ENCODE measurements at places on chromosomes 16 and 17. TPM values are rescaled to one million over a fixed set of nuclear protein-coding genes. Genes with fewer than 3 reads are reported as not detected.
A peak's percentile ranks its signal among the peaks of the same experiment; 100 is the strongest.

DNA sequence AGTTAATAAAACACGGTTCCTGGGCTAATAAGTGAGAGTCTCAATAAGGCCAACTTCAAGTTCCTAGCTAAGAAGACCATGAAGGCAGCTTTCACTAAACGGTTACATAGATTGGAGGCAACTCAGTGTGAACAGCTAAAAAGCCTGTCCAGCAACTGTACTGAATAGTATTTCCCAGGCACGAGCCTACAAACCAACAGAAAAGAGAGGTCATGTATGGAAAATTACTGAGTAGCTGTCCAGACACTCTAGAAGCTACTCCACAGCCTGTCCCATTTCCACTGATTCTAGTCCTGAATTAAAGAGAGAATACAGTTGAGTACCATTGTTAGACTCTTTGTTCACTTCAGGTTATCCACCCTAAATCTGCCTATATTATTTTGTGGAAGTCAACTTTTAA is 36.5 kb upstream of the C17orf78 start:
- DNase-seq, result no peak

- no peak for DNase-seq
Measured at GRCh38 chr16:56852968-56853367, 12.0 kb upstream of the SLC12A3 start.

- no peak for DNase-seq
Measured at GRCh38 chr17:82933911-82934310, 94.1 kb upstream of the ZNF750 start.

DNA sequence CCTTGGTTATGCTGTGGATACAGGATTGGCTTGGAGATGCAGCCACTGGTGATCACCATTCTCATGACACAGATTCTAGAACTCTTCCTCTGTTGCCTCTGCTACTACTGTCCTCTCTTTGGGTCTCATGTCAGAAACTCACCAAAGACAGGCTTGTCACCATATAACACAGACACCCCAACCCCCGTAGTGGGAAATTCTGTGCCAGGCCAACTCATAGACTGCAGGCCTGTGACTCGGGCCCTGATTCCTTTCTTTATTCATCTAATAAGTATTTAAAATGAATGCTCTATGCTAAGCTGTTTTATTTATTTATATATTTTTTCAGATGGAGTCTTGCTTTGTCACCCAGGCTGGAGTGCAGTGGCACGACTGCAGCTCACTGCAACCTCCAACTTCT is 9.5 kb downstream of the CYB5D2 start:
- DNase-seq, result no peak

- no peak for DNase-seq
Measured at GRCh38 chr17:81948635-81949378, 1.8 kb upstream of the MYADML2 start.

DNA sequence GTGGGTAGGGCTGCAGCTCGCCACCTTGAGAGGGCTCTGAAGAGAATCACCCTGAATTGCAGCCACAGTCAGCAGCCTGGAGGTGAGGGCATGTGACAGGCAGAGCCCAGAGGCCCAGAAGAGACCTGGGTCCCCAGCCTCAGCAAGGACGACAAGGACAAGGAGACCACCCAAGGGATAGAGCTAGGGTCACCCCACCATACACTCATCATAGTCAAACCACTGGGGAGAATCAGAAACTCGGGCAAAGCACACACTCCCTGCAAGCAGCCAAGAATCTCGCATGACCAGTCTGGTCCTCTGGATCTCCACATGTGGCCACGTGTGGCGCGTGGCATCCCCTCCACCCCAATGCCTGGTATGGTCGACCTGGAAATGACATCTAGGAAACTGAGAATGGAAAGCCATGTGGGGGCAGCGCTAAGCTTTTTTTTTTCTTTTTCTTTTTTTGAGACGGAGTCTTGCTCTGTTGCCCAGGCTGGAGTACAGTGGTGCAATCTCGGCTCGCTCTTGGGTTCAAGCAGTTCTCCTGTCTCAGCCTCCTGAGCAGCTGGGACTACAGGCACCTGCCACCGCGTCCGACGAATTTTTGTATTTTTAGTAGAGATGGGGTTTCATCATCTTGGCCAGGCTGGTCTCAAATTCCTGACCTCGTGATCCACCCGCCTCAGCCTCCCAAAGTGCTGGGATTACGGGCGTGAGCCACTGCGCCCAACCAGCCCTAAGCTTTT is 4.6 kb upstream of the SPHK1 start:
- no peak for DNase-seq

GRCh38 chr17:29962656-29963055 is 21.2 kb downstream of the EFCAB5 start:
- no peak for DNase-seq

- no peak for DNase-seq
Measured at GRCh38 chr17:37079735-37080134, 131.0 kb downstream of the AATF start.

DNA sequence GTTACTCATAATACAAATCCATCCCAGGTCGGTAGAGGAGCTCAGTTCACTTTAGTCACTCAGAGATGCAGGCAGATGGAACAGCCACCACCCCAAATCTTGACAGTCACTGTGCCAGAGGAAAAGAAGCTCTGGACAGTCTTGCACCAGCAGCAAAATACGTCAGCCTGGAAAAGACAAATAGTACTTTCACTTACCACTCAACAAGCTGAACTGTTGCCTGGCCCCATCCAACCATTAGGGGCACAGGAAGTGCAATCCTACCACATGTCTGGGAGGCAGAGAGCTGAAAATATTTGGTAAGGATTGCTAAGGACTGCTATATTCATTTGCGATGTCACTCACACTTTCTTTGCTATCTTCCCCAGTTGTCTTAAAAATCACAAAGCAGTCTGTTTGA is 239.1 kb upstream of the TOX3 start:
- peak; percentile 16 for DNase-seq

GRCh38 chr17:35314415-35315216 is 58.8 kb downstream of the SLFN11 start:
- DNase-seq, result no peak

GRCh38 chr16:1877089-1877488 is 5.1 kb upstream of the MEIOB start:
- no peak for DNase-seq

Gene CENPV
- 23.6 TPM for total RNA-seq

Gene EFCAB5
- total RNA-seq, result 4.3 TPM

Measured in umbilical cord (tissue), 2 donors.